GM12865 (cell line): ENCODE measurements at places on chromosomes 2 and 18.

- no peak for DNase-seq
Observed at GRCh38 chr18:75554176-75554575, 126.7 kb upstream of the SMIM21 start.

- DNase-seq = no peak
Observed at GRCh38 chr2:220002251-220002650, 374.8 kb downstream of the SLC4A3 start.

DNA sequence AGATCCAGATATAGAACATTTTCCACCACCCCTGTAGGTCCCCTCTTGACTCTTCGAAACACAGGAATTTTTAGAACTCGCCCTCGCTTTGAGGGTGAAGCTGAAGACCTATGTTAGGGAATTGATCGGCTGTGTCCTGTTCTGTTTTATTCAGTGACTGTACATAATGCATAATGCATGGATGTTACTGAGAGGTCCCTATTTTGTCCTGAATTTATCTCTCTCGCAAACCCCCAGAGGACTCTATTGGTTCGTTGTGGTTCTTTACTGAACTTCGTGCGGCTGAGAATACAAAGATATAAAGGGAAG lies 431 bp upstream of the EIF5B start:
- no peak for DNase-seq

- peak; percentile 57 for DNase-seq
Observed at GRCh38 chr18:59881728-59882656, 17.8 kb upstream of the PMAIP1 start.

GRCh38 chr2:29916571-29916970 lies 4.8 kb downstream of the ALK start:
- no peak for DNase-seq

- no peak for DNase-seq
Observed at GRCh38 chr2:43003702-43004101, 211.3 kb upstream of the HAAO start.

- DNase-seq = no peak
Observed at GRCh38 chr2:96875498-96876268, 5.8 kb upstream of the SEMA4C start.

GRCh38 chr2:85996591-85996990 lies 107.8 kb upstream of the ST3GAL5 start:
- DNase-seq = no peak

DNA sequence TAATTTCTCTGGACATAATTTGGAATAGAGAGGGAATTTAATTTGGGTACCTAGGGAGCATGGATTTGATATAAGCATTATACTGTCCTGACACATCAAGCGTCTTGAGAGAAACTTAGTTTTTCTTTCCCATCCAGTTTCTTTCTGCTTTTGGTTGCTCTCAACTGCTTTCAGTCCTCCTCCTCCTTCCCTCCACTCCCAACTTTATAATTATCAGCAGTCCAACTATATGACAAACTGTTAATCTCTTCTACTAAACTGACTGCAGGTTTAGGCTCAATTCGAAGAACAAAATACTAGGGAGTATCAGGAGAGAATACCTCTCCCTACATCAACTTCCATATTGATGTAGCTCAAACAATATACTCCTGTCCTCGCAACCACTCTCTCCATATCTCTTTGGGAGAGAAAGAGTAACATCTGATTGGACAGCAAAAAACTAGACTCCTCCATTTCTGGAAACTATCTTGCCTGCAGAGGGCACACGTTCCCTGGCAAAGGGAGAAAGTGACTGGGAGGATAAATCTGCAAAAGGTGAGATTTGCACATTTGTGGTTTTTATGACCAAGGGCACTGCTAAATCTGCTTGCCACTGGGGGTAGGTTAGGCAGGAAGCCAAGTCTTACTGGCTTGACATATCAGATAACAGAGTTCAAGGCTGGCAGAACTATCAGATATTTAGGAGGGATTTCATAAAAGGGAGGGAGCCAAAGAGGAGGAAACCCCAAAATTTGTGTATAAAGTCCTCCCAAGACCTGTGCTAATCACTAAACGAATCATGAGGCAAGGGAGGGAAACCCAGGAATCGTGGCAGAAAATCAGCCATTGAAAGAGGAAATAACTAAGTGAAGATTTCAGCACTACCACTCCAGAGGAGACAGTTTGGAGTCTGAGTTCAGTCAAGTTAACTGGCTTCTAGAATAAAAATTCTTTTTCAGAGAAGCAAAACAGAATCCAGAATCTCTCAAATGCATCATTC lies 40.0 kb downstream of the ICA1L start:
- peak; percentile 59 for DNase-seq

GRCh38 chr2:240425697-240426096 lies 9.8 kb upstream of the GPC1 start:
- DNase-seq = no peak

GRCh38 chr2:31204783-31205182 lies 12.5 kb downstream of the CAPN14 start:
- DNase-seq = no peak
